ENCODE measurements at places on chromosomes 6 and 20.
A peak's percentile ranks its signal among the peaks of the same experiment; 100 is the strongest.

GRCh38 chr6:42688281-42688680 lies 34.1 kb downstream of the PRPH2 start:
- no peak for DNase-seq

- DNase-seq: no peak
These were observed 180.5 kb downstream of the OGFRL1 start for GRCh38 chr6:71468841-71469700.

DNA sequence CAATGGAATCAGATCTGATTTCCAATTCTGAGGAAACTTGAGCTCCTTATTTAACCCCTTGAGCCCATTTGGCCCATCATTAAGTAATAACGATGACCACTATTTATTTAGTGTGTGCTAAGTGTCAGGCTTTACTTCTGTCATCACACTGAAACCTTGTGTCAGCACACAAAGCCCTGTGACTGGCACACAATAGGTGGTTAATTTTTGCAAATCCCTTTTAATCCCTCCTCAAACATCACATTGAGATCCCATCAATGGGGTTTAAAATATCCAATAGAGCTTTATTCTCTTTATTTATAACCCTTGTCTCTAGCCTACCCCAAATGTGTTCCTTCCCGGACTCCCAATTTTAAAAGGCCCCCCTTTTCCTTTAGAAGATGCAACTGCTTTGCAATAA lies 656.8 kb upstream of the CHD6 start:
- peak; percentile 94 for DNase-seq

GRCh38 chr20:1005452-1006027 lies 3.4 kb upstream of the RSPO4 start:
- DNase-seq: peak; percentile 59

GRCh38 chr20:13029687-13030375 lies 21.1 kb downstream of the SPTLC3 start:
- DNase-seq: no peak

- no peak for DNase-seq
These were observed 88.0 kb upstream of the TULP1 start for GRCh38 chr6:35600659-35601125.

GRCh38 chr6:21769405-21769861 lies 175.9 kb downstream of the SOX4 start:
- DNase-seq: no peak

DNA sequence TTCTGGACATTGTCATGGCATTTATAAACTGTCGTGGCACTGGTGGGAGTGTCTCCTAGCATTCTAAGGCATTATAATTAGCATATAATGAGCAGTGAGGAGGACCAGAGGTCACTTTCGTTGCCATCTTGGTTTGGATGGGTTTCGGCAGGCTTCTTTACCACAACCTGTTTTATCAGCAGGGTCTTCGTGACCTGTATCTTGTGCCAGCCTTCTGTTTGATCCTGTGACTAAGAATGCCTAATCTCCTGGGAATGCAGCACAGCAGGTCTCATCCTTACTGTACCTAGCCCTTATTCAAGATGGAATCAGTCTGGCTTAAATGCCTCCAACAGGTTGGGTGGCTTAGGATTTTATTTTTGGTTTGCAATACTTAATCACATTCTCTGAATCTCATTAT lies 142.7 kb upstream of the GGTLC1 start:
- no peak for DNase-seq

- DNase-seq: no peak
These were observed 133.9 kb upstream of the SSTR4 start for GRCh38 chr20:22901164-22901563.

DNA sequence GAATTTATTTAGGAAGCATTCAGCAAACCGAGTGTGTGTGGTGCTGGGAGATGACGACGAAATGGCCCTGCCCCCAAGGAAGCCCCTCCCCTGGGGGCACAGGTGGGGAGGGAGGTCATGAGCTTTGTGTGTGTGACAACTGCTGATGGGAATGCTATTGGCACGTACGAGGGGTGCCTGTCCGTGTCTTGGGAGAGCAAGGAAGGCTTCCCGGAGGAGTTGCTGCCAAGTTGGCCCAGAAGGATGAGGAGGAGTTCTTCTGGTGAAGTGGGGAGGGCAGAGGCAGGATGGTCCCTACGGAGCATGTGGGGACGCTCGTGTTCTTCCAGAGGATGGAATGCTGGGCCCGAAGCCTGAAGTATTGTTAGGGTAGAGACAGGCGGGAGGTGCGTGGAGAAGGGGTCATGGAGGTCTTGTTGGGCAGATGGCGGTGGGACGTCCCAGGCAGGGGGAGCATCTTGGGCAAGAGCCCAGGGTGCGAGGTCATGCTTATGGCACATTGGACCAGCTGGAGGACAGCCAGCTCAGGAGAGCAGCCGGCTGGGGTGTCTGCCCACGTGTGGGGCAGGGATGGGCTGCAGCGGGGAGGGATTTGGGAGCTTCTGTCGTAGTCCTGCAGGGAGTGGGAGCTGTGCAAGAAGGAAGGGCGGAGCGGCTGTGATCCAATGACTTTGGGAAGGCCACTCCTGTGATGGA lies 46.1 kb downstream of the SYNJ2 start:
- no peak for DNase-seq

DNA sequence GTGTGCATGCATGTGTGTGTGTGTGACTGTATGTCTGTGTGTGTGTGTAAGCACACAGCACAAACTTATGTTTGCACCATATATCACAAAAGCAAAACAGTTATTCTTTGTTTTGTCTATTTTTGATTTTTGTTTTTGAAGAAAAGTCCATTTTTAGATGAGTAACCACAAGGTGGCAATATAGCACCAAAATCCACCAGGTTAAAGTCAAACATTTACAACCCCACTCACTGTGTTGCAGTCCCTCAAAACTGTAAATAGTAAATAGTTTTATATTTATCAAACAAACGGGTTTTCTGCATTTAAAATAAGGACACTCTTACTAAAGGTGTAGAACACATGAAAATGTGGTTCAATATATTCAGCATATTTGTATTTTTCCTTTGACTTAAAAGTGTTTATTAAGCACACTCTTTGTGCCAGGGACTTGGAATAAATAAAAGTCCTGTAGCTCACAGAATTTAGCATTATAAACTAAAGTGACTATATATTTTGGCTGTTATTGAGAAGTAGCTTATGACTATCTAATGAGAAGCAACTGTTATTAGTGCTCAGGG lies 118.5 kb downstream of the GFRAL start:
- no peak for DNase-seq

DNA sequence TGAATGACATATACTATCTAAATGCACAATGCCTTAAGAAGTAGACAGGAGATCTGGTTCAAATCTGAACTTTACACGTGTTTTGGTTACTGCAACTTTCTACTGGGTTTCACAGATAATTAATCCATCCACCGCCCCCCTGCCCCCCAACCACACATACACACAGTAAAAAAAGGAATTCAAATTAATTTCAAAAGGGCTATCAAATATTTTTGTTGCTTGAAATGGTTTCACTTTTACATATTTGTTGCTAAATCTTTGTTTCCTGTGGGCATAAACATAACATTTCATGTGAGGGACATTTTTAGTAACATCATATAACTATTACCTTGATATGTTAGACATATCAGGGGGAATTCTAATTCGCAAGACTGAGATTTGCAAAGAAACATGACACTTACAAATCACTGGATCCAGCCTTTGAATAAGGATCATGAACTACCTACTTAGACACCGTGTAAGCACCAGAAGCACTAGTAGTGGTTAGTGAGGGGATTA lies 7.5 kb downstream of the NEDD9 start:
- no peak for DNase-seq

DNA sequence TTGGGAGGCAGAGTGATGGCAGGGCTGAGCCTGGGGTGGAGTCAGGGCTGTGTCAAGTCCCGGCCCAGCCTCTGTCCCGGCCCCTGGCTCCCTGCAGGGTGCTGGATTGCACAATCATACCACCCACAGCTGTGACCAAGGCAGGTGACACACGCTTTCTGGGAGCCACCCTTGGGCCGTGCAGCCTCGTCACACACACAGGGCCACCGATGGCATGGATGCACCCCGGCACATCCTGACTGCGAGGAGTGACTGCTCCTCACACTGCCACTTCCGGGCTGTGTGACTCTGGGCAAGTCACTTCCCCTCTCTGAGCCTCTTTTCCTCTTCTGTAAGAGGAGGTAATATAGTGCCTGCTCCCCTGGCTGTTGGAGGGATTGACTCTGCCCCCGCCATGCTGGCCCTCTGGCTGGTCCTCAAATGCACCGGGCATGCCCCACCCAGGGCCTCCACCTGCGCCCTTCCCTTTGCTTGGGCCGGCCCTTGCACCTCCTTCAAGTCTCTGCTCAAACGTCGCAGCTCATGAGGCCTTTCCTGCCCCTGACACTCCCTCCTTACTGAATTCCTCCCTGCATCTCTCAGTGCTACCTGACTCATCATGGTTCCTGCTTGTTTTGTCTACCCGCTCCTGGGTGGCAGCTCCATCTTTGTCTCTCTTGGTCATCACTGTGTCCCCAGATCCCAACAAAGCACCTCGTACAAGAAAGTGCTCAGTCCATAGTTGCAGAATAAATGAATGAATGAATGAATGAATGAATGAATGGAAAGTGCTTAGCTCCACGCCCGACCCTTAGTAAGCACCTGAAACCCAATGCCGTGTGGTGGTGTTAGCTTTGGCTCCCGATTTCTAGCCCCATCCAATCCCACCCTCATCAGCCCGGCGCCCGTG lies 93.5 kb downstream of the CEBPB start:
- DNase-seq: no peak

GRCh38 chr20:25227317-25227831 lies 20.5 kb upstream of the PYGB start:
- DNase-seq: no peak

- DNase-seq: no peak
These were observed 42.8 kb downstream of the SLC35B3 start for GRCh38 chr6:8392569-8392968.
